ENCODE measurements at places on chromosomes 1 and 21. TPM values are rescaled to one million over a fixed set of nuclear protein-coding genes. Genes with fewer than 3 reads are reported as not detected.

The UQCRH gene
- polyA plus RNA-seq: 766 TPM

The RAD54L gene
- polyA plus RNA-seq: 14.0 TPM

The ROR1 gene
- polyA plus RNA-seq: 9.4 TPM

The ANXA9 gene
- 2.1 TPM for polyA plus RNA-seq

The BTBD8 gene
- 1.2 TPM for polyA plus RNA-seq

The TXNIP gene
- 0.11 TPM for polyA plus RNA-seq

All from A549 (cell line).